ENCODE measurements at places on chromosomes 7 and 10.

DNA sequence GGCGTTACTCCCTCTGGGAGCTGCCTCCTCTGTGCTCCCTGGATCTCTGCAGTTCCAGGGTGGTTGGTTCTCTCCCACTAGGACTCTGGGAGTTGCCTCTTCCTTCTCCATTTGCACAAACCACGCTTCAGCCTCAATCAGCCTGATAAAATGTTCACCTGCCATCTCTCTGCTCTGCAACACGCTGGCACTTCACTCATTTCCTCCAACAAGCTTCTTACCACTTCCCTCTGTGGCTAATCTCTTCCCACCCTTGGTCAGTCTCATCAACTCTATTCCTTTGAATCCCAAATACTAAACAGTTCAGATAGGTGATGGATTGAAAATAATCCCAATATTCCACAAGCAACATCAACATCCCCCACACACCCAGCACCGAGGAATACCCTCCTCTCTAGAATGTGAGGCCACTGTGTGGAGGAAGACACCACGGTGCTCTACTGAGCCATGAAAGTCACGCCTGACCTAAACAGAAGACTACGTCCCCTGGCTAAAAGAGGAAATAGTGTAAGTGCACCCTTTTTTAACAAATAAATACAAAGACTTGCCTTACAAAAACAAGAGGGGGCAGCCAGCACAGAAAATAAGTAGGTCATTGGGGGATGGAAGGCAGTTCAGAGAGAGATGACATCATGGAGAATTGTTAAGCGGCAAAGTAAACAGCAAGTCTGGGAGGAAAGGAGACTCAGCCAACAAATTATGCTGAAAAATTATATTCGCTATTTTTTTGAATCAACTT is 1.9 kb upstream of the FAM170B start:
- no peak for DNase-seq

GRCh38 chr7:92631067-92631849 is 41.1 kb upstream of the FAM133B start:
- peak; percentile 86 for DNase-seq

DNA sequence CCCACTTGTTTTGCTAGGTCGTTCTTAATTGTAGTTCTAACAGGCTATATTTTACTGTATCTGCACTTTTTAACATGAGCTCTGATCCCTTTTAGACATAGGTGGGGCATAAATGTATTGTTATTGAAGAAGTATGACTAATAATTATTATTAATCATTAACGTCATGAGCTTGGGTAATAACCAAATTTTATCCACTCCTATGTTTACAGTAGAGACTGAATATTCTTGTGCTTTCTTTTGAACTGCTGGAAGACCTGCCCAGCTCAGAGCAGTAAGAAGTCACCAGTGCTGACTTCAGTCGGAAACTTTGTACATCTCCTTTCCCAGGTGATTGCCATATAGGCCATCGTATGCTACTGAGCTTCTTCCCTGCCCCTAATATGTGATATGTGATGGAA is 18.7 kb downstream of the PKD2L1 start:
- DNase-seq: no peak

- no peak for DNase-seq
Observed at GRCh38 chr10:12394241-12395033, 45.1 kb downstream of the CAMK1D start.

GRCh38 chr7:131076711-131077181 is 250.9 kb upstream of the MKLN1 start:
- DNase-seq: no peak

GRCh38 chr10:52644373-52645186 is 128.0 kb downstream of the MBL2 start:
- peak; percentile 22 for DNase-seq

- no peak for DNase-seq
Observed at GRCh38 chr7:54978364-54979116, 40.3 kb upstream of the EGFR start.

- no peak for DNase-seq
Observed at GRCh38 chr7:116614499-116615262, 57.3 kb upstream of the MET start.

- no peak for DNase-seq
Observed at GRCh38 chr7:5610500-5611186, 170.8 kb downstream of the RNF216 start.

GRCh38 chr10:50566150-50566549 is 57.6 kb downstream of the SGMS1 start:
- no peak for DNase-seq

- DNase-seq: no peak
Observed at GRCh38 chr10:22693371-22693784, 21.0 kb downstream of the PIP4K2A start.

GRCh38 chr10:97012470-97012869 is 173.3 kb downstream of the SLIT1 start:
- no peak for DNase-seq

DNA sequence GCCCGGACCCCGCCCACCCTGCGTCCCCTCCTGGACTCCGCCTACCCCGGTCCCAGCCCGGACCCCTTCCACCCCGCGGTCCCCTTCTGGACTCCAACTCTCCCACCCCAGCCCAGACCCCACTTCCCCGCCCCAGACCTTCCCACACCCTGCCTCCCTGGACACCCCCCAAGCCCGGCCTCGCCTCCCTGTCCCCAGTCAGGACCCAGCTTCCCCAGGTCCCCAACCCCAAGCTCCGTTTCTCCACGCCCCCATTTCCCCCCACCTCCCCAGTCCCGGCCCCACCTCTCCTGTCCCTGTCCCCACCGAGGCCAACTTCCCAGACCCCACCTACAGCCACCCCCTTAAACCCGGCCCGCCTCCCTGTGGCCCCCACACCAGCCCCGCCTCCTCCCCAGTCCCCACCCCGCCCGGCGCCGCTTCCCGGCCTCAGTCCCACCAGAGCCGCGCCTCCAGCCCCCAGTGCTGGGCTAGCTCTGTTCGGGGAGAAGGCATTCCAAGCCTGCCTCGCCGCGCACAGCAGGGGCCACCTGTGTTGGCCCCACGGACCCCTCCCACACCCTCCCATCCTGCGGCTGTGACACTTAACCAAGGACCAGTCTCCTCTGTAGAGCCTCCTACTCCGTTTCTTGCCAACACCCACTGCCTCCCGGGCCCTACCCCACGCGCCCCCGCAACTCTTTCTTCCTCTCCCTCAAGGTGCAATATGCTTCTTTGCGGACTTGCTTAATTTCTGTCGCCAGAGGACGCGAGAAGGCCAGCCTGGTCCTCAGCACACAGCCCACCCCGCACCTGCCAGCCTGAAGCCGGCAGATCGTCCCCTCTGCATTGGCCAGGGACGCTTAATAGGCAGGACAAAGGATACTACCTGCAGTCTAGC is 736 bp upstream of the ITIH5 start:
- DNase-seq: no peak

DNA sequence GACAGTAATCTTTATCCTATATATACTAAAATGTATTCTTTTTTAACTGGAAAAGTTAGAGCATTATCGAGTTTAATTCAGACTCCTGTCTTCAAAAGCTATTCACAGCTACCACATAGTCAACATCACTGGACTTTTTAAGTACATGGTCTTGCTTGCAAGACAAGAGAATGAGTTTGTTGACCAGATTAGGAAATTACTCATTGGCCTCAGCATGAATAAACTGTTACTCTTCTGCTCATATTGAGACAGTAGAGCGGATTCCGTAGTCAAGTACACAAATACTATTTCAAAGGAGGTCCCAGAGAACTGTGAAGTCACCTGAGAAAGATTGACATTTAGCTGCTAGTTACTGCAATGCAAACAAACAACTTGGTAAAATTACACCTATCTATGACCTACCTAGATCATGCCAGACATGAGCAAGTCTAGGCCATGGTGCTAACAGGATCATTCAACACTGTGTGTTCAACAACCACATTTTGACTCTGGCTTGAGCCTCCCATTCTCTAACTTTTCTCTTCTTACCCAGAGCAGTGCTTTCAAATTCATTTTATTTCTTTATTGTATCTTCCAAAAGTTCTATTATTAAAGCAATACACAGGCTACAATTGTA is 280.9 kb downstream of the NEBL start:
- DNase-seq: no peak

DNA sequence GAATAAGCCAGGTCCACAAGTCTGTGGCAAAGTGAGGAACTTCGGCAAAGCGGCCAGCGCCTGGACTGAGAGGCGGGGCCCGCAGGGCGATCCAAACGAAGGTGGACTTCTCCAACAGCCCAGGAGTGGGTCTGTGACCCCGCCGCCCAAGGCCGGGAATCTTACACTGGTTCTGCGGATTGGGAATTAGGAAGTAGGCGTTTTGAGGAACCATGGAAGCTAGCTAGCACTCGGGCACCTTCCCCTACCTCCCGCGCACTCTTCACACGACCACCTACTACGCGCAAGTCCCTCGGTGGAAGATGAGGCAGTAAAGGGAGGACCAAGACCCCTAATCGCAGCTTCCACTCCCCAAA is 570 bp upstream of the ARF5 start:
- DNase-seq: no peak

- DNase-seq: no peak
Observed at GRCh38 chr10:84214612-84215235, 10.6 kb downstream of the LRIT2 start.

GRCh38 chr10:660413-660969 is 29.0 kb downstream of the DIP2C start:
- no peak for DNase-seq

GRCh38 chr7:103710247-103710646 is 264.2 kb upstream of the SLC26A5 start:
- DNase-seq: no peak

GRCh38 chr10:70540789-70541360 is 61.7 kb downstream of the PRF1 start:
- DNase-seq: no peak

GRCh38 chr7:16785846-16786245 is 19.0 kb downstream of the AGR2 start:
- no peak for DNase-seq

GRCh38 chr10:103238506-103239252 is 7.0 kb upstream of the RPEL1 start:
- DNase-seq: no peak

GRCh38 chr10:51348622-51349021 is 274.3 kb downstream of the PRKG1 start:
- DNase-seq: no peak

- DNase-seq: no peak
Observed at GRCh38 chr10:91191584-91191919, 28.9 kb upstream of the PCGF5 start.

GRCh38 chr10:86261941-86262687 is 104.5 kb downstream of the GRID1 start:
- DNase-seq: no peak

- DNase-seq: no peak
Observed at GRCh38 chr10:91880310-91880709, 29.0 kb downstream of the FGFBP3 start.

- no peak for DNase-seq
Observed at GRCh38 chr10:78899996-78900714, 168.6 kb upstream of the ZMIZ1 start.

GRCh38 chr7:98194672-98195457 is 16.4 kb upstream of the BHLHA15 start:
- no peak for DNase-seq

- no peak for DNase-seq
Observed at GRCh38 chr10:61633665-61634064, 29.1 kb upstream of the CABCOCO1 start.

DNA sequence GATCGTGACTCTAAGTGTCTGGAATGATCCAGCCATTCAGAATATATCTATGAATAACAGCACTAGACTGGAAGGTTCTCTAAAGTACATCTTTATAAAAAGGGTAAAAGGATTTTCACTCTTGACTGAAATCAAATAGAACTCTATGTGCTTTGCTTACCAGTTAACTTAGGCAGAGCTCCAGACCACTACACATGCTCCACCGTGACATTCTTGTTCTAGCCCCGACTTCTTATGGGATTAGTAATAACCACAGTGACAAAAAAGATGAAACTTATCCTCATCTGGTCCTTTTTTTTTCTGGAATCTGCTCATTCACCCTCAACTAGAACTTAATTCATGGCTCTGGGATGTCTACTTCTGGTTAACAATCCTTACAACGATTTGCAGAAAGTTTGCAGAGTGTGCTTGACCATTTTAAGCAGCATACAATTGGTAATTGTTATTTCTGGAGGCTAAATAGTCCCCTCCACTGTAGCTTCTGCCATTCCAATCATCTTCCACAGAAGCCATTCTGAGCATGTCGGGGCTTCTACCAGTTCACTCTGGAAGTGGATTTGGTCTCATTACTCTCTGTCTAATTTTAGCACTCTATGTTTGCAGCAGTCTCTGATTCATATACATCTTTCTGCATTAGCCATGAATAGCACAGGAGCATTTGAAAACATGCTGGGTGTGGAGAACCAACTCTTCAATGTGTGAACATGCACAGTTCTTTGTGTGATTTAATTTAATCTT is 163.7 kb upstream of the CDC14C start:
- DNase-seq: no peak

GRCh38 chr7:121259826-121260225 is 69.0 kb upstream of the WNT16 start:
- DNase-seq: no peak

- DNase-seq: no peak
Observed at GRCh38 chr7:103993551-103993950, 4.1 kb upstream of the RELN start.

DNA sequence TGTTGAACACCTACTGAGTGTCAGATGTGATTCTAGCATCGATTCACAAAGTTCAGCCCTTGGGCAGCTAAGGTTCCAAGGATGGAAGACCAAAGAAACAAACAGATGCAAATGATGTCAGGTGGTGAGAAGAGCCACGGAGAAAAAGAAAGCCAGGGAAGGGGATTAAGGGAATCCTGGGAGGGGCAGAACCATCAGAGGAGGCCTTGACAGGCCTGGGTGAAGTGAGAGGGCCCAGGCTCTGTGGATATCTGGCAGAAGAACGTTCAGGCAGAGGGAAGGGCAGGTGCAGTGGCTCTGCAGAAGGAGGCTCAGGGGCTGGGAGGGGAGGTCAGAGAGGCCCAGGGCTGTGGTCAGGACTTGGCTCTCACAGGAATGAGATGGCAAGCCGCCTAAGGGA is 90.4 kb downstream of the C10orf105 start:
- no peak for DNase-seq

DNA sequence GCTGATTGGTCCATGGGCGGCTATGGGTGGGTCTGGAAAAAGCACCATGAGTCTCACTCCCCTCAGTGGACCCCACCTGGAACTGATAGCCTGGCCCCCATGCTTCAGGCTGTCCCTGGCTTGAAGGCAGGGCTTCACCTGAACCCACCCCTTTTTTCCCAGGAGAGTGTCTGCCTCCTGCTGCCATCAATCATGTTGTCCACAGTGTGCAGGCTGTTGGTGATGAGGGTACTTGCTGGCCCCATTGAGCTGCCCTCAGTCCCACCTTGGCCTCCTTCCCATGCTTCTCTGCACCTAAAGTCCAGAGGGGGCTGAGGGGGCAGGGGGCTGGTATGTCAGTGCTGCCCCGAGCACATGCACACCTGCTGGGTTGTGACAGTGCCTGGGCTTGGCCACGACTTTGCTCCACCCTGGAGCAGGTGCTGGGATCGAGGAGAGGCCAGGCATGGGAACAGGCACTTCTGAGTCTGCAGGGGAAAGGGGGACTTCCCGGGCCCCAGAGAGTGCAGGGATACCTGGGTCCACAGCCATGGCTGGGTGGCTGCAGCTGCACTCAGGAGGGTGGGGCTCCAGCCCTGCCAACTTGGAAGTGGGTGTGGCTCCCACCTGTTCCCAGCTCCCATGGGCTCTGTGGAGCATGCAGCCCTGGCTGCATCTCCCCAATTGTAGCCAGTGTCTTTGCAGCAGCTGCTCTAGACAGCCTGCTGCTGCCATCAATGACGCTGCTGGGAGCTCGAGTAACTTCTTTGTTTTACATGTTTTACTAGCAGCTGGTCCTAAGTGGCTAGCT is 56.9 kb downstream of the ADK start:
- no peak for DNase-seq

- no peak for DNase-seq
Observed at GRCh38 chr7:138581065-138581464, 120.1 kb downstream of the SVOPL start.

- no peak for DNase-seq
Observed at GRCh38 chr7:92586403-92586802, 3.8 kb downstream of the FAM133B start.

Data from T-helper 2 cell (primary cell).